Stimulated activated CD8-positive, alpha-beta memory T cell treated with anti-CD3 and anti-CD28 coated beads, Interleukin-2, amount 100 ng/mL, for 1 hour (primary cell): ENCODE measurements at places on chromosomes 2 and 18.

GRCh38 chr18:26546170-26546874 lies 2.0 kb downstream of the KCTD1 start:
- DNase-seq = no peak

GRCh38 chr2:25252291-25253152 lies 84.1 kb upstream of the POMC start:
- DNase-seq = no peak

- DNase-seq = no peak
Observed at GRCh38 chr2:5691985-5692529, at the start of gene SOX11. SOX11 (plus strand) TSS chr2:5692384; CDS start chr2:5692722, 338 bp downstream.

GRCh38 chr2:167501618-167502017 lies 613.3 kb downstream of the XIRP2 start:
- DNase-seq = no peak

- DNase-seq = no peak
Observed at GRCh38 chr2:139480161-139480650, 700.0 kb upstream of the NXPH2 start.

DNA sequence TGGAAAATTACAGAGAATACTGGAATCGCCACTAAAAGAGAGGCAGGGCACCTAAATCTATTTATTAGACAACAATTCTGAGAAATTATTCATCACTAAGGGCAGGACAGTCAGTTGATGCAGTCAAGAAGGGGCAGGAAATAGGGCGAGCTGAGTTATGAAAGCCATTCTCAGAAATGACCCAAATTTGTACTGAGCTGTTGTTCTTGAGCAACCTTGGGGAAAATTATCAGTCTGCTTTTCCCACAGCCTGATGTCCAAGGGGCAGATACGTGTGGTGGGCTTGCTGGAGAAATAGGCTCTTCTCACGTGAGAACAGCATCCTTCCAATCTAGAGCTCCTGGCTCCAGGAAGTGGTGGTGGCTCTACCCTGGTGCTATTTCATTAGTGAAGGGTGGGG lies 38.6 kb downstream of the STON1 start:
- DNase-seq = no peak

DNA sequence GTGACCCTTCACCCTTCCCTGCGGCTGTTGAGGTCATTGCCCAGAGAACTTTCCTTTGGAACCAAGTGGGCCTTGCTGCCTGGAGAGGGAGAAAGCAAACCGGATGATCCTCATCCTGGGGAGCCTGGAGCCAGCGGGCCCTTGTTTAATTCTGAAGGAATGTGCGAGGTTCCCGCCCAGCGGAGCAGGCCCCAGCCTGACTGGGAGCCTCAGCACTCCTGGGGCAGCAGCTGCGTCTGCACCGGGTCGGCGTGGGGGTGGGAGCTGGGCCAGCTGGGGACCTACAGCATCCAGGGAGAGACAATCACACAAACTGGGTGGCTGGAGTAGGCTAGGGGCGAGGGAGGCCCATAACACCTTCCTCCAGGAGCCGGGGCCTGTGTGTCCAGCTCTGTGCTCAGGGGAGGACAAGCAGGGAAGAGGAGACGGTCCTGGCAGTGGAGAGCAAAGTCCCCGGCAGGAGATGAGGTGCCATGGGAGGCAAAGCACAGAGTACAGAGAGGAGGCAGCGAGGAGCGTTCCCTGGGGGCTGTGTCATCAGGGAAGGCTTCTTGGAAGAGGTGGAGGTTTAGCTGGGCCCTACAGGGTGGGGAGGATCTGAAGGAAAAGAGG lies 61.9 kb upstream of the HAAO start:
- DNase-seq = no peak

DNA sequence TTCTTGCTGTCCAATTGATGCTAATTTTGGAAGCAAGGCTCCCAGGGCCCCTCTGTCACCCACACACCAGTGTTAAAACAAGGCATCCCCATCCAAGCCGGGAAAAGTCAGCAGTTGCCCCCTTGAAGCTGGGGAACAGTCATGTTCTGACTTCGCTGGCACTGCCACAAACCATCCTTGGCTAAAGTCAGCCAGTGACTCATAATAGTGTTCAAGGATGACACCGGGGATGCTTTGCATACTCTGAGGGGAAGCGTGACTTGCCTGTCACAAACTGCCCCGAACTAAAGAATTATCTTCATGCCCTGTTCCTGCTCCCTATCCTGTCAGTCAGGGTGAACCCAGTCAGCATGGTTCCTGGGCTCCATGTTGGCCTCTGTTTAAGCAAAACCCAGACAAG lies 37.0 kb downstream of the TGFA start:
- no peak for DNase-seq

GRCh38 chr2:17638196-17638743 lies 97.8 kb downstream of the VSNL1 start:
- DNase-seq = no peak
